CD4-positive, alpha-beta T cell treated with Interleukin-10 for 1 hour (primary cell): ENCODE measurements at places on chromosomes 6 and 20.
A peak's percentile ranks its signal among the peaks of the same experiment; 100 is the strongest.

DNA sequence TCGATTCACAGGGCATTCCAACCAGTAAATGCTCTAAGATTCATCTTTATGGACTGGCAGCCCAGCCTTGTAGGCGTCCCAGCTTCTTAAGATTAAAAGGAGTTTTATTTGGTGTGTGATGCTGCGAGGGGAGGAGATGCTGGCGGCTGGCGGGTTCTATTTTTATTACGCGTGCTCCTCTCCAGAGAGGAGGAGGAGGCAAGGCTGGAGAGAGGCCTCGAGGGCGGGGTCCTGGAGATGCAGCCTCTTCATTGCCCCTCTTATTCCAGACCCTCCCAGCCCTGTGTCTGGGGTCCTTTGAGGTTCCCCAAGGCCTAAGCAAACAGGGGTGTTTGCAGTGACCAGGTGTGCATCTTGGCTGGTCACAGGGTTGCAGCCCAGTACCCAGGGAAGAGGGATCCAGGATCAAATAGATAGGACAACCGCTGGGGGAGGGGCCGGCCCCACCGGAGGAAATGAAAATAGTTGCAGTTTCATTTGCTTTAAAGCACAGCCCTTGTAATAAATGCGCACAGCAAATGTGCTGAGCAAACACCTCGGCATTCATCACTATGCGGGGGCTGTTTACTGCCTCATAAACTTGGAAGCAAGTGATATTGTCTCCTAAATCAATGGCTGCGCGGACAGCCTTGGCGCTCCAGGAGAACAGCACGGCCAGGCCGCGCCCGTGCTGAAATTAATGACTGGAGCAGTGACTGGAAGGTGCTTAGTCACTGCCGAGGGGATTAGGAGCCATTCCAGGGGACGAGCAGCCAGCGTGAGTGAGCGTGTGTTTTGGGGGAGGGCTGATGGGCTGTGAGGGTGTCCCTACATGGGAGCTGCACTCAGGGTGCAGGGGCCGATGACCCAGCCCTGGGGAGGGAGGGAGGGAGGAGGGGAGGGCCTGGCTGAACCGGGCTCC, 83.0 kb downstream of the TMEM242 start:
- no peak for DNase-seq

DNA sequence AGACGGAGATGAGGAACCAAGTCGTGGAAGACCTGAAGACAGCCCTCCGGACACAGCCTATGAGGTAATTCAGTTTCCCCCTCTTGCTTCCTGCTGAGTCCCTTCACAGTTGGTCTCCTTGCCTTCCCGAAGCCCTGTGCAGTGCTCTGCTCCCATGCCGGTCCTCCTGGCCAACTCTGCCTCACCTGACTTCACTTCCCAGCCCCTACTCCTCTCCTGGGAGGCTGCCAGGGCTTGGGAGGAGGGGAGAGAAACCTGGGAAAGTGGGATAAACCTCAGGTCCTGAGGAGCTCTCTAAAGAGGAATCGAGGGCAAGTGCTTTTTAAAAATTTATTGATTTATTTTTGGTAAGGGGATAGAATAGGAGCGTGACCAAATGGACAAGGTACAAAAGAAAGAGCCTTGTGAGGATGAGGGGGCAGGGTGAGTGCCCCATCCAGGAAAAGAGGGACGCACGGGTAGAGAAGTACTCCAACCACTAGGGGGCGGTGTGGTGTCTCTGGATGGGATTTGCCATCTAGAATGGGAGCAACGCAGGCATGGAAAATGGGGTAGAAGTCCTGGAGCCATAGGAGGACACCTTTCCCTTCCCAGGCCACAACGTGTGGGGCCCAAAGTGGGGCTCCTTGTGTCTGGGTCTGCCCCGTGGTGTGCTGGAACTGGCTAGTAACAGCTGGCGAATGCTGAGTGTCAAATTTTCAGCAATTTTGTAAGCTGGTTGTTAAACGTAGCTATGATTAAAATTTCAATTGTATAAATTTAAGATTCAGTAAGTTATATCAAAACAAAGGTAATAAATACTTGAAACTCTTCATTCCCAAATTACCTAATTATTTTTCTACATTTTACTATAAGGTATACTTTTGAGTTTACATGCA, 69.0 kb downstream of the MOCS1 start:
- DNase-seq: peak; percentile 39

DNA sequence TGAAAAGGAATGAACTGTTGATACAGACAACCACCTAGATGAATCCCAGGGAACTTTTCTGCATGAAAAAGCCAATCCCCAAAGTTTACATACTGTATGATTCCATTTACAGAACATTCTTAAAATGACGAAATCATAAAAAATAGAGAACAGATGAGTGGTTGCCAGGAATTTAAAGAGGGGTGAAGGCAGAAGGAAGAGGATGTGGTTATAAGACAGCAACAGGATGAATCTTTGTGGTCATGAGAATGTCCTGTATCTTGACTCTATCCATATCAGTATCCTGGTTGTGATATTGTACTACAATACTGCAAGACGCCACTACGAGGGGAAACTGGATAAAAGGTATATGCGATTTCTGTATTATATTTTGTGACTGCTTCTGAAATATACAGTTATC, 70.1 kb upstream of the EMILIN3 start:
- DNase-seq: no peak

DNA sequence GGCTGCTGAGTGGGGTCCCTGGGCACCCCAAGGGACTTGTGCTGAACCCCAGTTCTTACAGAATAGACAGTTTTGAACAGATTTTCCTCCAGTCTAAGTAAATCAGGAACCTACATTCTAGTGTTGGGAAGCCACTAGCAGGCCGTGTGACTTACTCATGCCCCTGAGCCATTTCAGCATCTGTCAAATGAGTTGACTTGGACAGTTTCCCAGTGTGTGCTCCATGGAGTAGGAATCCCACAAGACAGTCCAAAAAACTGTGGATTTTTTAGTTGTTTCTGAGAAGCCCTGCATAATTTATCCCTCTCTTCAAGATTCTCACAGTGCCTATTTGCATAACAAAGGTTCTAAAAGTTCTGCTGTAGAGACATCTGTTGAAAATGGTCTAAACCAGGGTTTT, 2.1 kb downstream of the GABRR2 start:
- no peak for DNase-seq

DNA sequence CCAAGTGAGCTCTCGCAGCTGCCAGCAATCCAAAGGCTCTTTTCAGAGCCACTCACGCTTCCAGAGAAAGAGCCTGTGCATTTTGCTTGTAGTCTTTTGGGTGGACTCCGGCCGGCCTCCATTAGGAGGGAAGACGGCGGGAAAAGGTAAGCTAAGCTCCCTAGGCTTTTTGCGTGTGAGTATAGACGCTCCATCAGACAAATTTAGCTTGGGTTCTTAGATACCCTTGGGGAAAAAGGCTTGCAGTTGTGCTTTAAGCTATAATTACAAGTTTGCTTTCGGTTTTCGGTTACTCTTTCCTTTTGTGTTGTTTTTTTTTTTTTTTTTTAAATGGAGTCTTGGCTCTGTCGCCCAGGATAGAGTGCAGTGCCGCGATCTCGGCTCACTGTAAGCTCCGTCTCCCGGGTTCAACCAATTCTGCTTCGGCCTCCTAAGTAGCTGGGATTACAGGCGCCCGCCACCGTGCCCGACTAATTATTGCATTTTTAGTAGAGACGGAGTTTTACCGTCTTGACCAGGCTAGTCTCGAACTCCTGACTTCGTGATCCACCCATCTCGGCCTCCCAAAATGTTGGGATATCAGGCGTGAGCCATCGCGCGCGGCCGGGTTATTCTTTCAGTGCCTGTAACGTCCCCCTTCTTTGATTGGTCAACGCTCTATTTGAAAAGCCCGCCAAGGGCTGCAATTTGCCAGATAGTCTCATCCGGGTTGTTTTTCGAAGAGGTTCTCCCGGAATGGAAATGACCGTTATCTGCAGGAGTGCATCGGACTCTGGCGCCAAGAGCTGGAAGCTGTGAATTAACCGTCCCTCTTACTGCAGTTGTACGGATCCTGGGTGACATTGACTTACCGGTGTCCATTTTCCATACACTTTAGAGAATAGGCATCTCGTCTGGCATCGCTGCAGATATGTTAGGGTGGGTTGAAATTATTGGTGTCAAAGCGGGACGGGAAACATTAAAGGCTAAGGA, 18.1 kb downstream of the OR2B2 start:
- peak; percentile 88 for DNase-seq

DNA sequence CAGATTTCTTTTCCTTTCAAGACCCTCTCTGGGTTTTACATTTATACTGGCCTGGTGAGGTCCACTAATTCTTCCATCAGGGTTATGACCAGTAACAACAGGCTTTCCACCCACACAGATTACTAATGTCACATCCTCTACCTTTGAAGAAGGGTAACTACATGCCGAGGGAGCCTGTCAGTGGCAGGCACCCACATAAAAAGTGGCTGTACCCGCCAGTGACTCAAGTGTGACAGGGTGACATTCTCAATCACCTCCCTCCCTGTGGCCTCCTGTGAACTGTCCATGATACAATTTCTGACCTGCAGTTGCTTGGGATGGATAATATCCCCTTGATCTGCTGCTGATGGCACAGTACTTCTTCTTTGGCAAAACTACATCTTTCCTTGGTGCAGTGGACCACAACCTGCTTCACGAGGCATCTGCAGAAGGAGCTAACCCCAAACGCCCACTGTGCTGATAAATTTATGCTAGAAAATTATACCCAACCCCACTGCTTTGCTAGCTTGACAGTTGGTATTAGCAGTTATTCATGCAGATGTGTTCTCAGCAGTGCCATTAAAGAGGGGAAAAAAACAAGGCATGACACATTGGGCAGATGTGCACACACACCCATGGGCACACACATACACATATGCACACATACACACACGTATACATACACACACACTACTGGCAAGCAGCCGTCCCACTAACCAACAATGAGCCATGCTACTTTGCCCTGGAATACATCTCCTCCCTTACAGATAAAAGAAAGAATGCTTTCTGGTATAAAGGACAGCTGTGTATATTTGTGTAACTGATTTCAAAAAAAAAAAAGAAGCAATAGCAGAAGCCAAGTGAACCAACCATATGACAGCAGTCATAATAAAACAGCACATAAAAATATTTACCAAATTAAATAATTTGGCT, 20.8 kb downstream of the GFOD1 start:
- no peak for DNase-seq

DNA sequence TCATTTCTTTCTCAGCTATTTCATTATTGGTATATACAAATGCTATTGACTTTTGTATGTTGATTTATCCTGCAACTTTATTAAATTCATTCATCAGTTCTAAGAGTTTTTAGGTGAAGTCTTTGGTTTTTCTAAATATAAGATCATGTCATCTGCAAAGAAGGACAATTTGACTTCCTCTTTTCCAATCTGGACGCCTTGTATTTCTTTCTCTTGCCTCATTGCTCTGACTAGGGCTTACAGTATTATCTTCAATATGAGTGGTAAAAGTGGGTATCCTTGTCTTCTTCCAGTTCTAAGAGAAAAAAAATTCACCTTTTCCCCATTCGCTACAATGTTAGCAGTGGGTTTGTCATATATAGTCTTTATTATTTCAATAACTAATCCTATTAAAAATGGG, 38.0 kb downstream of the KIF16B start:
- DNase-seq: no peak

GRCh38 chr6:51314965-51315364, 496.3 kb downstream of the TFAP2B start:
- DNase-seq: no peak

GRCh38 chr20:63129991-63130657, 85.8 kb downstream of the YTHDF1 start:
- DNase-seq: no peak

- no peak for DNase-seq
These were observed 18.7 kb upstream of the EPB41L1 start for GRCh38 chr20:36135821-36136220.

- no peak for DNase-seq
These were observed 106.2 kb upstream of the NRSN1 start for GRCh38 chr6:24019830-24020229.

DNA sequence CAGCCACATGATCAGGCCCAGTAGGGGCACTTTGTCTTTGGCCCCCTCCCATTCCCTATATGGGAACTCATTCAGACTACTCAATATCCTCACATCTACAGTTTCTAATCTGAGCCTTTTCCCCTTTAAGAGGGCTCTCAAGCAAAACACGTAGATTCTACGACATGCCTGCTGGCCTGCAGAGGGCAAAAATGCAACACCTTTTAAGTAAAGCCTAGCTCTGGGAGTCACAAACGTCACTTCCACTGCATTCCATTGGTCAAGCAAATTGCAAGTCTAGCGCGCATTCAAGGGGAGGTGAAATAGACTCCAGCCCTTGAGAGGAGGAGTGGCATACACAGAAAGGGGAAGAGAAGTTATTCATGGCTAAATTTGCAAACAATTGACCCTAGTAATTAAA, 70.6 kb downstream of the CDC40 start:
- DNase-seq: no peak

DNA sequence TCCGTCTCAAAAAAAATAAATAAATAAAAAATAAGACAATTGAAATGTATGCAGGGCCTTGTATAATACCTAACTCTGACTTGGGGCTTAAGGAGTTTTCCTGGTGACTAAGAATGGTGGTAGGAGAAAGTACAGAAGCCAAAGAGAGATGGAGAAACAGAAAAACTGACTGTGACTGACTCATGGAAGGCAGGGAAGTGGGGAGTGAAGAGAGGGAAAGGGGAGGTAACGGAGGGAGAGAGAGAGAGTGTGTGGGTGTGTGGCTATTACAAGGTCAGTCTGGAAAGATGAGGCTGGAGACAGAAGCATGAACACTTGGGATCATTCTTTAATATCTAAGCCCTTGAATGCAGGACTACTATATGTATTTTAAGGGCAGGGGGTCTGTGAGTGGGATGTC, 38.5 kb downstream of the SNRNP48 start:
- no peak for DNase-seq
